ENCODE measurements at places on chromosomes 7 and 10.

DNA sequence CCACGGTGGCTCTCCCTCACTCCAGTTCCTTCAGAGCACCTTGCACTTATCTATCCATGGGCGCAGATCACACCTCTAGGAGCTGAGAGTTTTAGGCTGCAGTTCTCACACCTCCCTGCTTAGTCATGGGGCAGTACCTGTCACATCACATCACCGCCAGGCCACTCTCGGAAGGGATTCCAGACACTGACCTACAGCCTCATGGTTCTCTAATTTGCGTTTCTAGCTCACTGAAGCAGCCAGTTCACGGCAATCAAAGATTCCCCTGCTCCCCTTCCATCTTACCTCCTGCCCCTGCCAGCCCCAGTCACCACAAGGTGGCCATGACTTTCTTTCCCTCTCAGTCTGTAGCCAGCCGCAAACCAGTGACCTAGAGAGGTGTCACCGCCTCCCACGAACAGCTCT is 34.2 kb downstream of the ADRB1 start:
- H3K4me3 ChIP-seq, result no peak overlapping the region
- H3K27ac ChIP-seq, result no peak overlapping the region
- H3K27me3 ChIP-seq, result peaks cover 8% of the 10 kb centered on the region
- no peaks in the 10 kb centered on the region for H3K36me3 ChIP-seq
- no peaks in the 10 kb centered on the region for H3K4me1 ChIP-seq

GRCh38 chr10:79254333-79255006 is 92.8 kb upstream of the PPIF start:
- H3K27ac ChIP-seq, result no peak overlapping the region
- H3K36me3 ChIP-seq, result peaks cover 8% of the 10 kb centered on the region
- no peak for DNase-seq

GRCh38 chr7:152902054-152902453 is 142.5 kb downstream of the ACTR3B start:
- H3K27me3 ChIP-seq, result peaks cover 27% of the 10 kb centered on the region
- DNase-seq, result no peak
- no peak overlapping the region for H3K4me3 ChIP-seq
- H3K27ac ChIP-seq, result no peak overlapping the region
- no peaks in the 10 kb centered on the region for H3K36me3 ChIP-seq

DNA sequence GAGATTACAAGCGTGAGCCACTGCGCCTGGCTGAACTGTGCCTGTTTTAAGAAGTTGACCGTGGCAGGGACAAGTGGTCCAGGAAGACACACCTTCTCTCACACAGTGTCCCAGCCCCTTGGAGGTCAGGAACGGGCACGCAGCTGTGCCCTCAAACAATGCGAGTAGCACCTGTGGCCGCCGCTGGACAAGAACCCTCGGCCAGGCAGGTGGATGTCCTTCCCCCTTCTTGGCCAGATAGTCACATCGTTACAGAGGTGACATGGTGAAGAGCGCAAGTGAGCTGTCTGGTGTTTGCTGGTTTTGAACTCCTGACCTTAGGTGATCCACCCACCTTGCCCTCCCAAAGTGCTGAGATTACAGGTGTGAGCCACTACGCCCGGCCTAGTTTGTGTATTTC is 8.8 kb downstream of the ZFAND2A start:
- no peak overlapping the region for H3K27ac ChIP-seq
- no peak for DNase-seq
- no peaks in the 10 kb centered on the region for H3K27me3 ChIP-seq
- H3K4me3 ChIP-seq, result no peak overlapping the region
- peaks cover 12% of the 10 kb centered on the region for H3K36me3 ChIP-seq

DNA sequence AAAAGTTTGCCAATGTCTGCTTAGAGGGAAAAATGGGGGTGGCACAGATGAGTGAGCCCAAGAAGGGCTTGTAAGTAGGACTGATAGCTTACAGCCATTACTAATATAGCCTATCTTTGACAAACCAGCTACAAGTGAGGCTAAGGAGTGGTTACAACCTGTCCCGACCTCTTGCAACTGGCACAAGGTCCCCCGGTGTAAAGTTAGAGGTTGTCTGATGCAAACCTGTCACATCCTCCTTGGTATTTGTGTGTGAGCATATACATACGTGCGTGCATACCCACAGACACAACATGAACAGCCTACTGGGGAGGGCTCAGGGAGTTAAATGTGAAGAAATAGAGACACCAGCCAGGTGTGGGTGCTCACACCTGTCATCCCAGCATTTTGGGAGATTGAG is 14.6 kb downstream of the ADAP1 start:
- no peak for DNase-seq
- H3K4me3 ChIP-seq, result no peak overlapping the region
- no peak overlapping the region for H3K27ac ChIP-seq
- no peaks in the 10 kb centered on the region for H3K36me3 ChIP-seq
- H3K27me3 ChIP-seq, result peaks cover 24% of the 10 kb centered on the region
- H3K4me1 ChIP-seq, result no peaks in the 10 kb centered on the region

- no peak overlapping the region for H3K27ac ChIP-seq
- H3K27me3 ChIP-seq, result no peaks in the 10 kb centered on the region
- no peak for DNase-seq
- H3K4me3 ChIP-seq, result no peak overlapping the region
Measured at GRCh38 chr7:39910108-39910869, 39.8 kb upstream of the CDK13 start.

GRCh38 chr7:39845006-39845405 is 105.0 kb upstream of the CDK13 start:
- H3K27ac ChIP-seq, result no peak overlapping the region
- H3K27me3 ChIP-seq, result peaks cover 12% of the 10 kb centered on the region
- no peak overlapping the region for H3K4me3 ChIP-seq
- no peak for DNase-seq
- no peaks in the 10 kb centered on the region for H3K36me3 ChIP-seq

- DNase-seq, result no peak
- no peak overlapping the region for H3K4me3 ChIP-seq
- H3K27me3 ChIP-seq, result peaks cover 7% of the 10 kb centered on the region
- H3K4me1 ChIP-seq, result peaks cover 19% of the 10 kb centered on the region
- no peaks in the 10 kb centered on the region for H3K36me3 ChIP-seq
- no peak overlapping the region for H3K27ac ChIP-seq
Measured at GRCh38 chr7:25913598-25914224, 238.3 kb upstream of the NFE2L3 start.

GRCh38 chr10:119871881-119872609 is 598 bp downstream of the MCMBP start:
- DNase-seq, result peak; percentile 25
- H3K4me1 ChIP-seq, result peaks cover 32% of the 10 kb centered on the region

DNA sequence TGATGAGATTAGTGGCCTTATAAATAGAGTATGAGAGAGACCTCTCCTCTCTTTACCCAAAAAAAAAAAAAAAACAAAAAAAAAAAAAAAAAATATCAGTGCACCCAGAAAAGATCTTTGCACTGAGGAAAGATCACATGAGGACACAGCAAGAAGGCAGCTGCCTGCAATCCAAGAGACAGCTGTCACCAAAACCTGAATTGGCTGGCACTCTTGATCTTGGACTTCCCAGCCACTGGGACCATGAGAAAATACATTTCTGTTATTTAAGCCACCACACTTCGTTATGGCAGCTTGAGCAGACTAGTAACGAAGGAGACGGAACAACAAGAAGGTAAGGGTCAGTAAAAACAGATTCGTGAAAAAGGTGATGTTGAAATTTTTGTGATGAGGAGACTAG is 47.0 kb downstream of the TMEM106B start:
- H3K4me3 ChIP-seq, result no peak overlapping the region
- DNase-seq, result no peak
- H3K27me3 ChIP-seq, result no peaks in the 10 kb centered on the region
- peaks cover 2% of the 10 kb centered on the region for H3K4me1 ChIP-seq
- no peak overlapping the region for H3K27ac ChIP-seq
- peaks cover 5% of the 10 kb centered on the region for H3K36me3 ChIP-seq

DNA sequence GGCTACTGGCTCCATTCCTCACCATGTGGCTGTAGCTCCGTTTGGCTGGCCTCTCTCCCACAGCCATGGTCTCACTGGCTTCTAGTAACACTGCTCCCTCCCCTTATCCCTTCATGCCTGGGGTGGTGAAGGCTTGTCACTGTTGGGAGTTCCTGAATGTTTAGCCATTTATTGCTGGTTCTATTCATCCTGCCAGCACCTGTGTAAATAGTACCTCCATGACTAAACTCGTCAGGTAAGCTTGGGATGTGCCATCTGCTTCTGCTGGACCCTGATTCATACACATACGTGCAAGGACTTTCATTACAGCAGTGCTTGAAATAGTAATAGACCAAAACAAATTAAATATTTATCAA is 61.6 kb downstream of the CCDC71L start:
- no peaks in the 10 kb centered on the region for H3K36me3 ChIP-seq
- H3K27me3 ChIP-seq, result no peaks in the 10 kb centered on the region
- H3K27ac ChIP-seq, result no peak overlapping the region

DNA sequence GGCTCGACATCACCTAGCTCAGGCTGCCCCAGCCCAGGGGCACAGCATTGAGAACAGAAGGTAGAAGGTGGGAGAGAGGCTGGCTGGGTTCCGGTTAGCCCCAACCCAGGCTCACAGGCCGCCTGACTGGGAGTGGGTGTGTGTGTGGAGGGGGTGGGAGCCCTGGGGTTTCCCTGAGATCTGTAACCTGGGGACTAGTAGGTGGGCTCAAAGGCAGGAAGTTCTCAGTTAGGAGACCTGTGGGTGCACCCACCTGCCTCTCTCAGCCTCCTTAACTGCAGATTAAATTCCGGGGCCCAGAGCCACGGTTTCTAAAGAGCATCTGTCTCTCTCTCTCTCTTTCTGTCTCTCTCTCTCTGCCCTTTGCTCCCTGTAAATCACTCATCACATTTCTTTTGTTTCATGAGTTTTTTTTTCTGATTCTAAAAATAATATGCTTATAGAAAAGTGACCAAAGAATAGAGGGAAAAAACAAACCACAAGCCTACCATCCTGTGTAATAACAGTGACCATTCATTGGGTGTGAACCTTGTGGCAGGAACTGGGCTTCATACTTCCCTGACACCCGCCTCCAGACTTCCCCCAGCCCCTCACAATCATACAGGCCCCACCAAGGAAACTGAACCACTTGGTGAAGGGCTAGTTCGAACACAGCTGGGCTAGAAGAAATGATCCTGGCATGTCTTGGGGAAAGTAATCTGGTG is 83.4 kb upstream of the SMNDC1 start:
- peaks cover 2% of the 10 kb centered on the region for H3K27me3 ChIP-seq
- DNase-seq, result no peak
- no peak overlapping the region for H3K27ac ChIP-seq
- no peaks in the 10 kb centered on the region for H3K36me3 ChIP-seq
- H3K4me1 ChIP-seq, result peaks cover 15% of the 10 kb centered on the region
- no peak overlapping the region for H3K4me3 ChIP-seq

- no peaks in the 10 kb centered on the region for H3K36me3 ChIP-seq
- no peak overlapping the region for H3K27ac ChIP-seq
- peaks cover 2% of the 10 kb centered on the region for H3K27me3 ChIP-seq
- H3K4me3 ChIP-seq, result no peak overlapping the region
Measured at GRCh38 chr10:100104300-100104699, 22.6 kb upstream of the CPN1 start.

GRCh38 chr7:142024547-142024946 is 28.9 kb downstream of the MGAM start:
- H3K27me3 ChIP-seq, result peaks cover 2% of the 10 kb centered on the region
- H3K4me1 ChIP-seq, result peaks cover 4% of the 10 kb centered on the region
- no peak overlapping the region for H3K27ac ChIP-seq
- H3K4me3 ChIP-seq, result no peak overlapping the region
- DNase-seq, result no peak

DNA sequence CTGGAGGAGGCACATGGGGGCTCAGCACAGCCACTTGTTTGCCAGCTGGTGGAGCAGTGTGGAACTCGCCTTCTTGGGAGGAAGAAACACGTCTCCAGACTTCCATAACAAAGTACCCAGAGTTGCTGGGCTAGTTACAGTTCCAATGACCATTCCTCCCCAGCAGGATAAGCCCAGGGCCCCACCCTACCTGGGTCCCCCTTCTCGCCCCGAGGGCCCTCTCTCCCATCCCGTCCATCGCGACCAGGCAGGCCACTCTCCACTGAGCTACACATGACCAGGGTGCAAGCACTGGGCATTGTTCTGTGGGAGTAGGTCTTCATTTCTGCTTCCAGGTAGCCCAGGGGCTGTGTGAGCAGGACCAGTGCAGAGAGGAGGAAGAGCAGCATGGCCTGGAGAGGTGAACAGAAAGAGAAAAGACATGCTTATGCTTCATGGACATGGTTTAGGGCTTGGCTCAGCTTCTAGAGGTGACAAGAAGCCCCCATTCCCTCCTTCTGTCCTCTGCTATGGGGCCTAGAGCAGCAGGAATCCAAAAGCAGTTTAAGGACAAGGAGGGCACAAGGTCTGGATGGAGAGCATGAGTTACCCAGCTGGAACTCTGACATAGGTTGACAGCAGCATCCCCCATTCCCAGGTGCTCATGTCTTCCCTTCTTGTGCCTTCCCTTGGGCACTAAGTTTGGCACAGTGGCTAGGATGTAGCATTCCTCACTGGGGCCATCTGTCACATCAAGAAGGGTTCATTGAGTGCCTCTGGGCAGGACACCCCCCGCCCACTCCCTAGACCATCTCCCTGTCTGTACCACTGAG is 2.4 kb downstream of the SFTPD start:
- H3K4me3 ChIP-seq, result no peak overlapping the region
- H3K27me3 ChIP-seq, result peaks cover 15% of the 10 kb centered on the region
- H3K4me1 ChIP-seq, result no peaks in the 10 kb centered on the region
- H3K27ac ChIP-seq, result no peak overlapping the region
- H3K36me3 ChIP-seq, result no peaks in the 10 kb centered on the region
- no peak for DNase-seq

DNA sequence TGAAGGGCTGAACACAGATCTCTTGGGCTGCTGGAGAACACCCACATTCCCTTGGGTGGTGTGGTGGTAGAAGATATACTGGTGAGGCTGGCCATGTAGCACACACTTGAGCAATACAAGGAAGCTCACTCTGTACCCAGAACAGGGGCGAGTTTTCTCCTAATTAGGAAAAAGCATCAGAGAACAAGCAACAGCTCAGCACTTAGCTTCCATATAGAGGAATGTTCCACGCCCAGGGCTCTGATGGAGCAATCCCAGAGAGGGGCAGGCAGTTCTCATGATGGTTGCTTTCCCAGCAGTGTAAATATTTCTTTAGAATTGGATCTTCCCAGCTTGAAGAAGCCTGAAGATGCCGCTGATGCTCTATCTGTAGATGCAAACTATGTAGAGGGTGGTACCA is 21.0 kb upstream of the PNLIP start:
- H3K36me3 ChIP-seq, result no peaks in the 10 kb centered on the region
- no peak overlapping the region for H3K4me3 ChIP-seq
- no peak overlapping the region for H3K27ac ChIP-seq
- no peaks in the 10 kb centered on the region for H3K4me1 ChIP-seq
- H3K27me3 ChIP-seq, result peaks cover 27% of the 10 kb centered on the region

- H3K4me3 ChIP-seq, result no peak overlapping the region
- no peak overlapping the region for H3K27ac ChIP-seq
- peaks cover 16% of the 10 kb centered on the region for H3K4me1 ChIP-seq
- no peak for DNase-seq
- H3K27me3 ChIP-seq, result no peaks in the 10 kb centered on the region
Measured at GRCh38 chr7:116198748-116199410, 11.5 kb upstream of the TES start.

All from mesothelial cell of epicardium (in vitro differentiated cells).